KG1 (cell line): ENCODE measurements at places on chromosomes 3 and 15.

DNA sequence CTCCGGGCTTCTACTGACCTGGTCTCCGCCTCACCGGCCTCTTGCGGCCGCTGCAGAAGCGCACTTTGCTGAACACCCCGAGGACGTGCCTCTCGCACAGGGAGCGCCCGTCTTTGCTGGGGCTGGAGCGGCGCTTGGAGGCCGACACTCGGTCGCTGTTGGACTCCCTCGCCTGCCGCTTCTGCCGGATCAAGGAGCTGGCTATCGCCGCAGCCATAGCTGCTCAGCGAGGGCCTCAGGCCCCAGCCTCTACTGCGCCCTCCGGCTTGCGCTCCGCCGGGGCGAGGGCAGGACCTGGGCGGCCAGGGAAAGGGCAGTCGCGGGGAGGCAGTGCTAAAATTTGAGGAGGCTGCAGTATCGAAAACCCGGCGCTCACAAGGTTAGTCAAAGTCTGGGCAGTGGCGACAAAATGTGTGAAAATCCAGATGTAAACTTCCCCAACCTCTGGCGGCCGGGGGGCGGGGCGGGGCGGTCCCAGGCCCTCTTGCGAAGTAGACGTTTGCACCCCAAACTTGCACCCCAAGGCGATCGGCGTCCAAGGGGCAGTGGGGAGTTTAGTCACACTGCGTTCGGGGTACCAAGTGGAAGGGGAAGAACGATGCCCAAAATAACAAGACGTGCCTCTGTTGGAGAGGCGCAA is 319.2 kb downstream of the FGF12 start:
- DNase-seq, result no peak

DNA sequence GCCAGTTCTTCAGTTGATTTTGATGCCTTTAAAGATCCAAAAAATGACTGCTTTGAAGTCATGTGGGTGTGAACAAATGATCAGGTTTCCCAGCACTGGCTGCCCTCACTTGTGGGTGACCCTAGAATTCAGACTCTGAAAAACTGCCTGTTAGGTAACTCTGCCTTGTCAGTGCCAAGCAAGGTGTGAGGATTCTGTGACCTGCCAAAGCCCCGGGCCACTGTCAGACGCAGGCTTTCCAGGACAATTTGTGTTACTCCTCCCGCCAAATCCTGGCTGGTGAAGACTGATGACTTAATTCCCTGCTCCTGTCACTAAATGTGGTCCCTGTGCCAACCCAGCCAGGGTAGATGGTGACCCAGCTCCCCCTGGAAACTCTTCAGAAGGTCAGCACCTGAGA is 99.2 kb upstream of the PSMD6 start:
- DNase-seq, result no peak

- DNase-seq, result no peak
Measured at GRCh38 chr3:56940321-56940720, 120.1 kb upstream of the SPATA12 start.

GRCh38 chr3:159662549-159662948 is 326.1 kb upstream of the IL12A start:
- DNase-seq, result no peak

DNA sequence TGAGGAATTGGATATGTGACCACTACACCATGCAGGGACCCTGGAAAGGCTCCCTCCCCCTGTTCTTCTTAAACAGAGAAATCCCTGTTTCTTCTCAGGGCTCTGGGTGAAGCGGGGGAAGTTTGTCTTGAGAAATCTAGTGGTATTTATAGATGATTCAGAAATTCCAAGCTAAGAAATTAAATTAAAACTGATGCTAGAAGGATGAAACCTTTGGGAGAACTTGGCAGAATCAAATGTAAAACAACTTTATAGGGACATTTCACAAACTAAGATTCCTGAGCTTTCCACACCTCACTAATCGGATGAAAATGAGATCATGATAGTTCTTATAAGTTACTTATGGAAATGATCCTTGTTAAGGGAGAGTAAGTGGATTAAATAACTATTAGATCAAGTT is 54.2 kb downstream of the FBXL2 start:
- no peak for DNase-seq

DNA sequence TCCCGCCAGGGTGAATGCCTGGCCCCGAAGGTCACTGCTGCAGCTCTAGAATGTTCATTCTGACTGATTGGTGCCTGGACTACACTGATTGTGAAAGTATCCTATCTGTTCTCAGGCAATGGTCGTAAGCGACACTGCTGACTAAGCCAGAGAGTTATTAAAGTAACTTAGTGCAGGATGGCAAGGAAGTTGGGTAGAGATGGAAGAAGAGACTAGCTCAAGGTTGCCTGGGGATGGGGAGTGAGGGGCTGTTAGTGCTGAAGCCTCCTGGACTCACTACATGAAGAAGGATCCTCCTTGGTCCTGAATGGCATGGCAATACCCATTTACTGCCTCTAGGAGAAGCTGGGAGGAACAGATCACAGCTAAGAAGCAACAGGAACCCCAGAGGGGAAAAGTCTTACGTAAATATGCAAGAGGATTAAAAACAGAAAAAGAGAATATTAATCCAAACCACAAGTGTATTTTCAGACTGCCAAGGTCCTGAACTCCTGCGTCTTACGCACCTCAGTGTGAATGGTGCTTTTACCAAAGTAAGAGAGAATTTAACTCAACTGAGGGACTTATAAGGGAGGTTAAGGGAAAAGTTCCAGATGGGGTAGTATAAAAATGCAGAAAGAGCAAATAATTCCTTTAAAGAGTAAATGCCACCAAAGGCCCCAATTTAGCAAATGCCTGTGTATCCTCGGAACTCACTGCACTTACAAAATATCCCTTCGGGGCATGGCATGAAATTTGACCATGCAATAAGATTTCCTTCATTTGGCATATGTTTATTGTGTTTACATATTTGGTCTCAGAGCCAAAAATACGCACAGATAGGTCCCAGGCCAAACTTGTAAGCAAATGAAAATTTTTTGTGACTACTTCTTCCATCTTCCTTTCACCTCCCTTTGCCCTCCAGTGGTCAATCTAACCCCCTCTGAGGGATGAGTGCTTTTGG is 64.0 kb upstream of the DGKG start:
- no peak for DNase-seq

- no peak for DNase-seq
Measured at GRCh38 chr3:17079933-17080332, 195.2 kb downstream of the PLCL2 start.

- no peak for DNase-seq
Measured at GRCh38 chr15:65804252-65804931, 12.3 kb upstream of the DENND4A start.

DNA sequence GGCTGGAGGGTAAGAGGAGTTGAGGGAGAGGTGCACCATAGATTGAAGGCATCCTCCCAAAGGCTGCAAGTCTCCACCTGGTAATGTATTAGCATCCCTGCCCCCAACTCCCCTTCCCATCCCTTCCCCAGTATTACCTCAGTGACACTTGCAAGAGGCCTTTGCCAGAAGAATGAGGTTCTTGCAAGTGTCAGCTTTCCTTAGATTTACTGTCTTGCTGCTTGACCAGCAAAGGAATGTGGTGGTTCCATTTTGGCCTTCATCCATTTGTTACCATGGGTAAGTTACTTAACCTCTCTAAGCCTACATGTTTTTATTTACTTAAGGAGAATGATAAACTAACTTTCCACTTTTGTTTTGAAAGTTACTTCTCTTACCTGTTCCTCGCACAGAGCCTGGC is 108.9 kb downstream of the LRTM1 start:
- DNase-seq, result no peak

DNA sequence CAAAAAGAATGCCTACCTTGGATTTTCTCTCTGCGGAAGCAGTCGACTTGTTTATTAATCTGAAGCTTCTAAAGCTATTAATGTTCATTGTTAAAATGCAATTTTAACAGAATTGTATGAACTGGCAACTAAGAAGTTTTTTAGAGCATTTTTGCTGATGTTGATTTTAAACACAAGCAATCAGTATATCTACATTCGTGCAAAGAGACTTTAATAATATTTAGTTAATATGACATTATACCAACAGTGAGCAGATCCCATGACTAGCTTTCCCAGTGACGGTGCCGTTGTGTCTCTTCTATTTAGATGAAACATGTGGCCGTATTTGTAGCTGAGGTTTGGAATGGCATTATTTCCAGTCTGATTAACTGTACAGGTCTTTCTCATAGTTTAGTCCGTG is 88.0 kb downstream of the PEX5L start:
- no peak for DNase-seq

- no peak for DNase-seq
Measured at GRCh38 chr15:34436126-34436955, 1.3 kb downstream of the GOLGA8A start.

DNA sequence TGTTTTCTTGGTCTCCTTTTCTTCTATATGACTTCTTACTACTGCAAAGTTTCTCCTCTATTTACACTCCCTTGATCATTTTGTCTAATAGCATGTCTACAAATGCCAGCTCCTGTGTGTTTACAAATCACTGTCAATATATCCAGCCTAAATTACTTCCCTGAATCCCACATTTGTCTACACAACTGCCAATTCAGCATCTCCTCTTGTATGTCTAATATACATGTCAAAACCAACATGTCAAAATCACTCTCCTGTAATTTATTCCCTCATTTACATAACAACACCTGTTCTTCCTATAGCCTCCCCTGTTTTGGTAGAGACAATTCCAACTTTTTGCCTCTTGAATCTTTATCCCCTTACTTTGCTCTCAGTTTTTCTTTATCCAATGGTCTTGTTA is 359.3 kb downstream of the PLOD2 start:
- no peak for DNase-seq

- DNase-seq, result no peak
Measured at GRCh38 chr15:41981371-41982132, 9.2 kb upstream of the EHD4 start.

DNA sequence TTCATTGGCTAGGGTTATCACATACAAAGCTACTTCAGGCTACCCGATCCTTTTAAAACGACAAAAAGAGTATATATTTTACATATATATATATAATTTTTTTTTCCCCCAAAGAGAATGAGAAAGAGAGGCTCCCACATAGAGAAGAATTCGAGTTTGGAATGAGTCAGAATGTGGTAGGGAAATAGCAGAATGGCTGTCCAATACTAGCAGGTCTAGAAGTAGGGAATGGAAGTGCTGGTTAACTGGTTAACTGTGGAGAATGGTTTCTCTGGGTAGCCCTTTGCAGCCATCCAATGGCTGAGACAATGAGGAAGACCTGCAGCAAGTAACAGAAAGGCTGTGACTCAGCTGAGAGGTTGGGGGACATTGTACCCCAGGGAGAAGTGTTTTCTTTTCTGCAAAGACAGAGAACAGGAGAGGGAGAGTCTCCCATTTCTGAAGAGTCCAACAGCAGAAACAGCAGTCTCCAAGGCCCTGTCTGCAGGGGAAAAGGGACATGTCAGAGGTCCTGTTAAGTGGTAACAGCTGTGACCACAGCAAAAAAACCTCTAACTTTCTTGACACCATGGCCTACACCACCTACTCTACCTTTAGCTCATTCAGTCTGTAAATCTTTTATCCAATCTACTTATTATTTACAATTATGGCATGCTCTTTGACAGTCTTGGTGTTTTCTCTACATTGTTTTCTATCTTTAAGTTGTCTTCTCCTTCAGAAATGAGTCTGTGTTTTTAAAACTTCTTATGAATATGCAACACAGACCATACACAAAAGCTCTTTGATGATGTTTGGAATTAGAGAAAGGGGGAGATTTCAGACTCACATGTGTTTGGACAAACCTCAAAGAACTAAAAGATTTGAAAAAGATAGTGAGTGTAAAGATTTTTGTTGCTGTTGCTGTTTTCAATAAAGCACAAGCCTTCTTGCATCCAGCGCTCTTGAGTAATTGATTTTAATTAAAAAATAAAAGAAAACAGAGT is 116.1 kb upstream of the SLC7A14 start:
- DNase-seq, result no peak

- DNase-seq, result no peak
Measured at GRCh38 chr15:88456733-88457132, 10.5 kb downstream of the MRPL46 start.

DNA sequence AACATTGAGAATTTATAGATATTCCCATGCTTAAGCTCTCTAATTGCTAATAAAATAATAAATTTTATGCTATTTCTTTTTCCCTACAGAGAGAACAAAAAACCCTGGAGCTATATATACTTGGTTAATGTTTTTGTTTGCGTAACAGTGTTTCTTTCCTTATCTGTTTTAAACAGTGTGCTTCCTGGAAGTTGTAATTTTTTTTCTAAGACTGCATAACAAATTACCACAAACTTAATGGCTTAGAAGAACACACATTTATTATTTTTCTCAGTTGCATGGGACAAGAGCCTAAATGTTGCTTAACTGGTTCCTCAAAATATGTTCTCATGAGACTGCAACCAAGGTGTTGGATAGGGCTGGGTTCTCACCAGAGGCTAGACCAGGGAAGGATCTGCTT is 49.7 kb upstream of the DPH6 start:
- DNase-seq, result no peak

DNA sequence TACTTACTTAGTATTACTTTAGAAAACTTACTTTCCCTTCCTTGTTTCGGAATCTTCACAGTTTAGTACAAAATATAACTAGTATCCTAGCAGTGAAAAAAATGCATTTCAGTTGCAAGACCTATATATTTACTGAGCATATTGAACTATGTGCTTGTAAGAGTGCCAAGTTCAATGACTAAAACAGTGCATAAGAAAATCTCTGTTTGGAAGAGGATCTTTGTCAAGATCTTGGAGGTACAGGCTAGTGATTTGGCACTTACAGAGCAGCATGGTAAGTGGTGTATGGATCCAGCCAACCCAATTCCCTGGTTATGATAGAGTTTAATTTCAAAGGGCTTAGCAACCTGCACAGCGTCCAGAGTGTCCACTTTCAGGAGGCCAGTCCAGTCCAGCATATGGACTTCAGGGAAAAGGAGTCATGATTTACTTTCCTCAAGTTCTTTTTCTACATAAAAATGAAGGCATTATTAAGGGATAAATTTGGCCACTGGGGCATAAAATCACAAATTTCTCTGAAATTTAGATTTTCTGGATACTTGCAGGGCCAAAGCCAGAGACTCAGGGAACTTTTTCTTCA is 625.8 kb upstream of the BCHE start:
- no peak for DNase-seq

GRCh38 chr3:73789825-73790444 is 165.2 kb upstream of the PDZRN3 start:
- DNase-seq, result no peak

GRCh38 chr3:195106418-195106906 is 164.5 kb downstream of the XXYLT1 start:
- DNase-seq, result peak; percentile 25

- no peak for DNase-seq
Measured at GRCh38 chr15:33194237-33194636, 277 bp downstream of the FMN1 start.

DNA sequence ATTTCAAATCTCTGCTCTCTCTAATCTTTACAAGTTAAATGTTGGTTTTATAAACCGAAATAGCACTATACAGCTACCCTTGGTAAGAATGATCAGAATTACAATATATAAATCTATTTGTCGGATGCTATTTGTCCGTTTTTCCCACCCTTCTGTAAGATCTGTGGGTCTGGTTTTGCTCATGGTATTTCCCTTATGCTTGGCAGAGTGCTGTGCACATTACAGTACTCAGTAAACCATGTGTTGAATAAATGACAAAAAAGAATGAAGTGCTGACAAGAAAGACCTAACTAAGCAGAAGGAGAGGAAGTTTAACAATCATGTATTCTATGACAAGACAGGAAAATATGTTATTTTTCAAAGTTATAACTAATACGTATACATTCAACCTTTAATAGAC is 827.2 kb downstream of the ROBO1 start:
- DNase-seq, result no peak
